ENCODE measurements at places on chromosomes 5 and 9.
A peak's percentile ranks its signal among the peaks of the same experiment; 100 is the strongest.

DNA sequence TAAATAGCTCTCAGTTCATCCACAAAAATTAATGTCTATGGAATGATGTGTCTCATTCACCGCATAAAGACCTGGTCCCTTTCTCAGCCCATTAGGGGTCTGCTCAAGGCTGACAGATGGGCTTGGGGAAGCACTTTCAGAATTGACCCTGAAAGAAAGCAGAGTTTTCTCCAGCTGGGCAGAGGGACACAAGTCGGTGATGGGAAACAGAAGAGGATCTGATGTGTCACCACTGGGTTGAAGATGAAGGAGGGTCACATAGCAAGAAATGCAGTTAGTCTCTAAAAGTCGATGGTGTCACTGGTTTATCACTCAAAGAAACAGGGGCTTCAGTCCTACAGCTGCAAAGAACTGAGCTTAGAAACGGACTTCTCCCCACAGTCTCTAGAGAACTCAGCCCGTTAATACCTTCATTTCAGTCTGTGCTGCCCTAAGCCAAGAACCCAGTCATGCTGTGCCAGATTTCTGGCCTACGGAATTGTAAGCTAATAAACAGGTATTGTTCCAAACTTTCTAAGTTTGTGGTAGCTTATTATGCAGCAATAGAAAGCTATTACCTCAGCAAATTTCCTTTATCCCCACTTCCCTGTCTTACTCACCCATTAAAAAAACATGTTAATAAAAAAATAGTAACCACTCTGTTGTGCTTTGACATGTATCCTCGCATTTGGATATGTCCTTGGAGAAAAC, 64.6 kb downstream of the ADAMTS12 start:
- no peak for DNase-seq

GRCh38 chr5:116942622-116943021, 368.0 kb upstream of the SEMA6A start:
- no peak for DNase-seq

- no peak for DNase-seq
These were observed 61.4 kb downstream of the TSSK1B start for GRCh38 chr5:113373426-113373825.

DNA sequence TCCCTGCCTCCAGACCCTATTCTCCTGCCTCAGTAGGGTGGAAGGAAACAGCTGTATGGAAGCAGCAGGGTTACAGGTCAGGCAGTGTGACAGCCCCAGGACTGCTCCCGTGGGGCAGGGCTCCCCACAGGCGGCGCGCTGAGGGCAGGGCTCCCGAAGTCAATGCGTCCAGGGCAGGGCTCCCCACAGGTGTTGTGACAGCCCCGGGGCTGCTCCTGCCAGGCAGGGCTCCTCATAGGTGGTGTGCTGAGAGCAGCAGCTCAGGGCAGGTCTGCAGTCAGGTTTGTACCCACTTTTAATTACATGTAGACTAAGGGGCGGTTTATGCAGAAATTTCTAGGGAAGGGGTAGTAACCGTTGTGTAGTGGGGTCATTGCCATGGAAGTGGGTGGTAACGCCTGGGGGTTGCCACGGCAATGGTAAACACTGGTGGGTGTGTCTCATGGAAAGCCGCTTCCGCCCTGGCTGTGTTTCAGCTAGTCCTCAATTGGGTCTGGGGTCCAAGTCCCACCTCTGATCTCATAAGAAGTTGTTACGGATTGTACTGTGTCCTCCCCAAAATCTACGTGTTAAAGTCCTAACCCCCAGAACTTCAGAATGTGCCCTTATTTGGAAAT, 16.7 kb upstream of the TERT start:
- DNase-seq, result no peak

DNA sequence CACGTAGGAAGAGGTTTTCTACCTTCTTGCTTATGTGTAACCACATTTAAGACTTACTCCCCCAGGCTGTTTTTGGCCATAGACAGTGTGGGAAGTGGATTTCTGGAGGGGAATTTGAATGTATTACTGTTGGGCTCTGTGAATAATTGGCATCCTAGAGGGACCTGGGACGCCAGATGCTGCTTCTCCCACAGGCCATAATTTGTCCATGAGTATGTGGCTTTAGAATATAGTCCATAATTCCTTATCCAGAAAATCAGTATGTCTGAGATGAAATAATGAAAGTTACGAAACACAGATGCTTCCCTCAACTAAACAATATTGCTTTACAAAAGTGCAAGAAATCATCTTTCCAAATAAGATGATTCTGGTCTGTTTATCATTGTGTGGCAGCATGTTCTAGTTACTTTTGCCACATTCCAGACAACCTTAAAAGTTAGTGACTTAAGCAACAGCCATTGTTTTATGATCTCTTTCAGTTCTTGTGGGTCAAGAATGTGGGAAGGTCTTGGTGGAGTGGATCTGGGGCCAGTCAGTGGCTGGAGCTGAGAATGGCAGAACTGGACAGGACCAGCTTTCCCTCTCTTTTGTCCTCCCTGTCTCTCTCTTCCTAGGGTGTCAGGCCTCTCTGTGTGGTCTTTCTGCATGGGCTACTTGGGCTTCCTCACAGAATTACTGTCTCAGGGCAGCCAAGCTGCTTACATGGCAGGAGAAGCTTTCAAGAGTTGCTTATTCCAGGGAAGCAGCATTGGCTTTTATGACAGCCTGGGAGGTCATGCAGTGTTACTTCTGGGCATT, 79.4 kb downstream of the FBXL7 start:
- DNase-seq, result no peak

GRCh38 chr9:114837923-114838322, 32.1 kb upstream of the TNFSF15 start:
- DNase-seq, result no peak

DNA sequence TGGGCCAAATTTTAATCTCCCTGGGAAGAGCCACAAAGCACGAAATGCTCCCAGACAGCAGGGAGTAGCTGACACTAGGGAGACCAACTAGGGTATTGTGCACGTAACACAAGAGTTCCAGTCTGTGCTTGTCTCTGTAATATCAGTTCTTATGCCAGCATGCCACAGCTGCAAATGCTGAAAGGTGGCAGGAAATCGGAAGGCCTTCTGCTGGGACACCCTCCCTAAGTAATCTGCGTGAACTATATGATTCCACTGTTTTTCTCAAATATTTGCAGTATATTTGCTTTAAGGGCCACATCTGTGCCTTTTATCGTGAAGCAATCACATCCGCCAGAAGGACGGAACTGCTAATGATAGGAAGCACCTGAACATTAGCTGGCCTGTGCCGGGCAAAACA, 12.6 kb downstream of the VLDLR start:
- no peak for DNase-seq

DNA sequence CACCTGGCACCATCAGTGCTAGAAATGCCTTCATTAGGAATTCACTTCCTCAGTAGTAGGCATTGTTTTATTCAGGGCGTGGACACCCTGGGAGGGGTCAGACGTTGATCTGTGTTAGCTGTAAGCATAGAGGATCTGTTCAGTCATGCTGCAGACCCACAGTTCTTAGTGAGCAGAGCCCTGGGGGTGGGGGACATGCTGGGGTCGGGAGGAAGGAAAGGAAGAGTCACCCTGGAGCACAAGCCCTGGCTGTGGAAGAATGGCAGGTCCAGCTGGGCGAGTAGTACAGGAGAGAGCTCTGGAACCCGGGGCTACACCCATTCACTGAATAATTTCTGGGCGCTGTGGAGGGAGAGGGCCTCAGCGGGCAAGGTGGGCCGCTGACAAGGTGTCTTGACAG, 172.5 kb downstream of the FSTL4 start:
- no peak for DNase-seq

GRCh38 chr5:58108511-58108910, 351.4 kb downstream of the PLK2 start:
- no peak for DNase-seq

DNA sequence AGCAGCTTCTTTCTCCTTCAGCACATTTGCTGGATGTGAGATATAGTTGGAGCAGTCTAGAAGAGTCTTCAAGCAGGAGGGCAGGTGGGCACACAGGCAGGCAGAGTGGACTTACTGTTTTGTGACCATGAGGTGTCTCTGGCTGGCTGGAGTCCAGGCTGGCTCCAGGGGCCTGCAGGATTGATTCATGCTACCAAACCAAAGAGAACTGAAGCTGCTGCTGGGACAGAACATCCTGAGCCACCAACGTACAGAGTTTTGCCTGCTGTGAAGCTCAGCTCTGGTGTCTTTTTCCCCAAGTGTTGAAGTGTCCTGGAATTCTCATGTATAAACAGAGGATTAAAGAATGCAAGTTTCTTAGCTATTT, 45.7 kb downstream of the CYSTM1 start:
- no peak for DNase-seq

GRCh38 chr5:38551030-38552017, 5.1 kb downstream of the LIFR start:
- no peak for DNase-seq

DNA sequence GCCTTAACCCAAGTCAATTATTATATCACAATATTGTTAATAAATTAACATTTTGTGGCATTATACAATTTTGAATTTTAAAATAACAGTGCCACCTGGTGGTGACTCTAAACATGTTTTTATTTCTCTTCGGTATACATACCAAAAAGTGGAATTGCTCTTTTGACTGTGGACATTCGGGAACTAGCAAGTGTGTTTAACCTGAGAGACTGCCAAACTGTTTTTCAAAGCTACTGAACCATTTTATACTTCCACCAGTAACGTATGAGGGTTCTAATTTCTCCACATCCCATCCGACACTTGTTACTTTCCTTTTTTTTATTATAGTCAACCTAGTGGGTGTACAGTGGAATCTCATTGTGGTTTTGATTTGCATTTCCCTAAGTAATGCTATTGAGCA, 18.3 kb upstream of the HSDL2 start:
- peak; percentile 34 for DNase-seq

DNA sequence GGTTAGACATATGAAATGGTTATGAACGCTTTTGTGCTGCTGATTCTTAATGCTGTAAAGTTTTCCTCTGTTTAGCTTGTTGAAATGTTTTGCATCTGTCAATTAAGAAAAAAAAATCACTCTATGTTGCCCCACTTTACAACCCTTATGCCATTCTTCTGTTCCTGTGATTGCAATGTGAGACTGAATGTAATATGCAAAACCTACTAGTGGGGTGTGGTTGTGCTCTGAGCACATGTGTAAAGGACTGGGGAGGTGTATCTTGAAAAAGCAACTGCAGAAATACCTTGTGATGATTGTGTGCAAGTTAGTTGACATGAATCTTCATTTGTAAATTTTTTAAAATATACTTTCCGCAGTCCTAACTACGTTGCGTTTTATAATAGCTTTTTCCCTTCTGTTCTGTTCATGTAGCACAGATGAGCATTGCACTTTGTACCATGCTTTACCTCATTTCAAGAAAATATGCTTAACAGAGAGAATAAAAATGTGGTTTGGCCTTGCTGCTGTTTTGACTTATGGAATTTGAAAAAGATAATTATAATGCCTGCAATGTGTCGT, 357.0 kb upstream of the PIK3R1 start:
- no peak for DNase-seq

DNA sequence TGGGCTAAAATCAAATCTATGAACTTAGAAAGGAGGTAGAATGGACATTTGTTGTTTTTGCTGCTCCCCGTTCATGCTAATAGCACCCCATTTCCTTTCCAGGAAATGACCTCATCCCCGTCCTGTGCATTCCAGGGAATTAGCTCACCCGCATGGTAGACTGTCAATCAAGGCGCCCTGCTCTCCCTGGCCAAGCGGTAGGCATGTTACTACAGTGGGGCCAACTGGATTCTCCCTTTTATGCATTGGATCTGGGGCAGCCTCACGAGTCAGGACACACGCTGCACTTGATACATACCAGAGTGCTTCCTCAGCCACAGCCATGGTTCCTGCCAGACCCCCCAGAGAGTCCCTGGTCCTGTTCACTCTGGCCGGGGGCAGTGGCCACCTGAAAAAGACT, 111.0 kb upstream of the PTCH1 start:
- DNase-seq, result no peak

GRCh38 chr5:38029397-38030065, 189.7 kb upstream of the GDNF start:
- no peak for DNase-seq

- DNase-seq, result no peak
These were observed 32.6 kb upstream of the SLIT3 start for GRCh38 chr5:169333518-169333917.

DNA sequence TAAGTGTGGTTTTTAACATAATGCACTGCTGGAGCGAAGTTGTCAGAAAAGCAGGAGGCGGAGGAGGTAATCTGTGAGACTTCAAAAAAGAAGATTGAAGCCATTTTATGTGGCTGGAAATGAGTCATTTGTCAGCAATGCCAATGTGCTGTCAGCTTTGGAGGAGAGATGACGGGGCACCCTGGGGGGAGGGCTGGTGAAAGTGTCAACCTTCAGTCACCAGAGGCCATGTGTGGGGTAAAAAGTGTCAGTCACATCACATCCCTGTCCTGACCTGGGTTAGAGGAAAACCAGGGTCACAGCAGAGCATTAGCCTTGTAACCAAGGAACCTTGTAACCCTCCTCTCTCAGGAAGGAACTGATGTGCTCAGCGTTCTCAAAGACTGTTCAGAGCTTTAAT, 59.1 kb downstream of the TLR4 start:
- DNase-seq, result no peak

GRCh38 chr9:19102181-19102630, 498 bp downstream of the HAUS6 start:
- DNase-seq, result peak; percentile 32

GRCh38 chr9:8474937-8475336, 675.4 kb upstream of the DMAC1 start:
- no peak for DNase-seq

DNA sequence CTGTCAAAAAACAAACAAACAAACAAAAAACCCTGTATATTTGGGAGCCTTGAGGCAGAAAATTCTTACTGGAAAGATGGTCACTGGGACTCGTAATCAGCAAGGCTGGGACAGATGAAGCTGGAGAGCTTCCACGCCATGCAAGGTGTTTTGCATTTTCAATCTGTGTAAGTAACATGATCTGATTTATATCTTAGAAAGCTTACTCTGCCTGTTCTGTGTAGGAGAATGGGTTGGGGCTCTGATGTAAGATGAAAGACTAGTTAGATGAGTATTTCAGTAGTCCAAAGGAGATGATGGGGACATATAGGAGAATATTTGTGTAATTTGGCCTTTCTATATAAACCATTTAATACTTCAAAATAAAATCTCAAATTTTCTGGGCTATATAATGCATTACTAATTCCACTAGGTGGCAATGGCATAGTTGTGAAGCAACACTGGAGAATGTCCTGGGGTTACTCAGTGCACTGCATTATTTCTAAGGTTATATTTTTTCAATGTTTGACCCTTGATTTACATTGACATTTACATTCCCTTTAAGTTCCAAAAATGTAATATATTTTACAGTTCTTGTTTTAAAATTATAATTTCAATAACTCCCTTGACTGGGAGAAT, 21.9 kb upstream of the FSD1L start:
- no peak for DNase-seq
